Stimulated activated naive CD4-positive, alpha-beta T cell treated with Interleukin-2 at 50 U/mL for 16 hours (primary cell): ENCODE measurements at places on chromosomes 7 and 10.

DNA sequence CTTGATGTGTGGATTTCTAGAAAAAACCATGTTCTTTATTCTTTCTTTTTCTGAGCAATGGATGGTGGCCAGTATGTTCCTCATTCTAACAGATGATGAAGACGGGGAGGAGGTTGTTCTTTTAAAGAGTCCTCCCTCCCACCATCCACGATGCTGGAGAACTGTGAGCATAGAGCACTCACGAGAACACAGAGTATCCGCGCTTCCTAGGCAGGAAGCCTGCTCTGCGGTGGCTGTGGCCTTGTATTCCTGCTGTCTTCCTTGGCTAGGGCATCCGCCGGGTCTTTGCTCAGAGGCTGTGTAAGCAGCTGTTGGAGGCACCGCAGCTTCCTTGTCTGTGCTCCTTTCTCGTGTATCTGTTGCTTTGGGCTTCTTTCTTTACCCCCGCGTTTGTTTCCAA, 214.2 kb downstream of the CCDC3 start:
- no peak for DNase-seq

GRCh38 chr10:120789303-120790203, 61.6 kb upstream of the WDR11 start:
- DNase-seq: no peak

DNA sequence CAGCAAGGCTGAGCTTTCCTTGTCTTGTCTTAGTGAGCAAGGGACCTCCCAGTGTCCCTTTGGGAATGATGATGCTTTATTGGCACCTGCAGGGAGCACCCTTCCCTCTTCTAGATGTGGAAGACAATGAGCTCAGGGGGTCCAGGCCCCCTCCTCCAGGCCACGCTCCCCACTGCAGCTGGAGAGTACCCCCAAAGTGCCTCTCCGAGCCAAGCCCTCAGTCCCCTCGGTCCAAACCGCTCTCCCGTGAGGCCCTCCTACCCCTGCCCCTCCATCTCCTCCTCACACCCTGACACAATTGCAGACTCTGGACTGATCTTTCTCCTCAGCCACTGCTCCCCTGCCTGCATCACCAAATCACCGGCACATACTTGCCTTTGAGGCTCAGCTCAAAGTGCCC, 16.7 kb downstream of the RBP3 start:
- no peak for DNase-seq

GRCh38 chr7:88347090-88347489, 40.4 kb upstream of the STEAP4 start:
- no peak for DNase-seq

GRCh38 chr10:75076348-75076747, 35.1 kb upstream of the SAMD8 start:
- no peak for DNase-seq
